AG10803 (cell line): ENCODE measurements at places on chromosomes 1 and 21.

DNA sequence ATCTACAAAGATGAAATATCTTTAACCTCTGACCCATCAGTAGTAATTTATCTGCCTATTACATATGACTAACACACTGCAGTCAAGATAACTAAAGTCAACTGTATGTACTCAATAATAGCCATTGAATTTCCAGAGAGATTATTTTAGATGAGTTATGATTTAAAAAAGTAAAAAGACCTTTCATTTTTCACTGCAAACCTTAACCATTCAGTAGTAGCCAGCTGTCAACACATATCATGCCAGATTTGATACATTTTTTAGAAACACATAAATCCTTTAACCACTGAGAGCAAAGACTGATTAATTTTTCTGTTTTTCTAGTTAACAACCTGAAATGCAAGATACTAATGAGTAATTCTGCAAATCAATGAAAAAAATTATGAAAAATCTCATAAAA lies 31.0 kb downstream of the PALMD start:
- no peak for DNase-seq

DNA sequence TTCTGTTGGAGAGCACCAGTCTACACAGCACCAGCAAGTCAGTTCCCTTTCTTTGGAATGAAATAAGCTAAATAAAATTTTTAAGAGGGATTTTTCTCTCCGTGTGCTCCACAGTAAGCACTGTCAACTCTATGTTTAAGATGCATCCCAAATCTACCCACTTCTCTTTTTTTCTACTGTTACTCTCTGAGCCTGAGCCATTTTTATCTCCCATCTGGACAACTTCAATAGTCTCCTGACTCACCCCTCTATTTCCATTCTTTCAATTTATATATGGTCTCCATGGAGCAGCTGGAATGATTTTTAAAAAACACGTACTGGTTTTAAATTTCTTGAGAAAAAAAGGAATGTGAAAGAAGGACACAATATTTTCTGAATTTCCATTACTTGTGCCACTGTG lies 24.7 kb upstream of the CCT8 start:
- no peak for DNase-seq

DNA sequence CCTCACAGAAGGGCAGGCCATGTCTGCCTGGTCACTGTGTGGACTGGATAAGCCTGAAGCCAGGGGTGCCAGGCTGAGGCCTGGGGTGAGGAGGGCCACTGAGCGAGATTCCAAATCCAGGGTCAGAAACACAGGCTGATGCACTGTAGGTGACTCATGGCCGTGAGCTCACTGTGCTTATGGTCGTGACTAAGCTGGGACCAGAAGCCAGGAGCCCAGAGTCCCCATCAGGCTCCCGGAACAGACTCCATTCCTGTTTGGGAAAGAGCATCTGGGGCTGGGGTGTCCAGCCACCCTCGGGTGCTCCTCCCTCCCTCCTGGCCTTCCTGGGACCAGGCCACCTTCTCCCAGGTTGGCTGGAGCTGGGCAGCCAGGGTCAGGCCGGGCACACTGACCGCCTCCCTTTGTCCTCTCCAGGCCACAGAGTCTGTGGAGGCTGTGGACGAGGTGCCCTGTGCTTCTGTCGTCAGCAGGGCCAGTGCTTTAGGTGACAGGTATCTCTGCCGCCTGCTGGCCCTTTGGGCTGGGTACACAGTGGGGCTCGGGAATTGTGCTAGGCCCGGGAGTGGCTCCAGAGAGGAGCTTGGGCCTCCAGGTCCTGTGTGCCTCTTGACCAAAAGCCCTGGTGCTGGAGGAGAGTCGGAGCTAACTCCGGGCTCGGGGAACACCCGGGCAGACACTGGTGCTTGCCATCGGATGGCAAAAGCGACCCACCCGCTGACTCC lies 36.7 kb downstream of the AJAP1 start:
- peak; percentile 59 for DNase-seq

DNA sequence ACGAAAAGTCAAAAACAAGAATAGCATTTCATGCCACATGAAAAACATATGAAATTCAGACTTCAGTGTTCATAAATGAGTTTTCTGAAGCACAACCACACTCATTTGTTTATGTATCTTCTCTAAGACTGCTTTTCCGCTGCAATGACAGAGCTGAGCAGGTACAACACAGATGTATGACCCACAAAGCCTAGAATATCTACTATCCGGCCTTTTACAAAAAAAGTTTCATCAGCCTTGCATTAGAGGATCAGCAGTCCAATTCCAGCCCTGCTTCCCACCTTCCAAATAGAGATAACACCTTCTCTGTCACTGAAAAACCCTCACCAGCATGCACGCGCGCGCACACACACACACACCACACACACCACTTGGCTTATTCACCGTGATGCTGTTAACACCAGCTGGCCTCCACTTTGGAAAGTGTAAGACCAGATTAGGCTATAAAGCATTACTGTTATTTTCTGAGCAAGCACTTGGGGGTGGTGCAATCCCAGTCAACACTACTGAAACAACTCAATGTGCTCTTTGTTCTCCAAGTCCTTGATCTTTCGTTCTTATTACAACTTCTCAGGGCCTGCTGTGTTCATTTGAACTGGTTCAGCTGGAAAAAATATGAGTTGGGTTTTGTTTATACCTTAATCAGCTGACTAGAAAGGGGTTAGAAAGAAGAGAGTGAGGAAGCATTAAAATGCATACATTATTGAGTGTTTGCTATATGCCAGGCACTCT lies 90.0 kb downstream of the GLUL start:
- peak; percentile 70 for DNase-seq

DNA sequence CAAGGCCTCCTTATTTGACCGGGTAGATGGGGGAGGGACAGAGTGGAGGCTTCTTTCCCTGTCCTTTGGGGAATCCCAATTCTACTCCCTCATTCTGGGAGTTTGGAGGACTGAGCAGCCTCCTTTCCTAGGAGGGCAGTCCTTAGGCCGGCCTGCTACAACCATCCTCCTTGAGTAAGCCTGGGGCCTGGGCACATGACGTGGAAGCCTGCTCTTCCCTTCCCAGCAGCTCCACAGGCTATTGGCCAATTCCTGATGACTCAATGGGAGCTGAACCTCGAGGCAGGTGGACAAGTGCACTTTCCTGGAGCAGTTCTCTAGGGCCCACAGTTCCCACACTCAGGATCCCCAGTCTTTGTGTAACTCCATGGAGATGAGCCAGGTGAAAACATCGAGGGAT lies 3.1 kb downstream of the KCNA10 start:
- no peak for DNase-seq

GRCh38 chr21:33315946-33316710 lies 8.6 kb upstream of the IFNAR1 start:
- no peak for DNase-seq

GRCh38 chr1:53294567-53294966 lies 33.3 kb downstream of the LRP8 start:
- DNase-seq: peak; percentile 45
